Activated T-cell treated with anti-CD3 and anti-CD28 coated beads, Interleukin-2, amount 50 U/mL, for 72 hours (primary cell): ENCODE measurements at places on chromosomes 5 and 9. TPM values are rescaled to one million over a fixed set of nuclear protein-coding genes. Genes with fewer than 3 reads are reported as not detected.

DNA sequence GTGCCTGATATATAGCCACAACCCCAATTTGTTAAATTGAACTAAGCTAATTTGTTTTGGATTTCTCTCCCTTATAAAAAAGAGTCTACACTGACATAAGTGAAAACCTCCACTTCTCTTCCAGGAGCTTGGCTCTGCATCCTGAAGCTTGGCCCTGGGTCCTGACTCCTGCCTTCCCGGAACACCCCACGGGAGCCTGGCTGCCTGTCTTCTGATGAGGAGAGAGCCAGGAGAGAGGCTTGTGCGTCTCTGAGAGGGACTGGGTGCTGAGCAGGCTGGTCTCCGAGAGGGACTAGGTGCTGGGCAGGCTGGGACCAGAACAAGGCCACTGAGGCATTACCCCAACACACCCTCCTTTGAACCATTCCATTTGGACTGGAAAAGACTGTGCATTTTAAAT, 6.5 kb upstream of the PTGES start:
- DNase-seq = no peak

DNA sequence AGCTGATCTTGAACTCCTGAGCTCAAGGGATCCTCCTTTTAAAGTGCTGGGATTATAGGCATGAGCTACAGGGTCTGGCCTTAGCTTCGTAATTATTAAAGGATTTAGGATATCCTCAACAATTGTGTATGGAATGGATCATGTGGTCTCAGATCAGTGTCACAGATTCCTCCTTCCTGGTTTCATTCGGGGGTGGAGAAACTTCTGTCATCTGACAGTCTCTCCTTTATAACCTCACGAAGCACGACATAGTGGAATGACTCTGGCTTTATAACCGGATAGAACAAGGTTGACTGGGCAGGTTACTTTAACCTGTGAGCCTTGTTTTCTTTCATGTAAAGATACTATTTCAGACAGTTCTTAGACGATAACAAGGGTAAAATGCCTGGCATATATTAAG, 4.4 kb upstream of the GNG10 start:
- DNase-seq = no peak

MSX2 gene
- 0.28 TPM for total RNA-seq

DNA sequence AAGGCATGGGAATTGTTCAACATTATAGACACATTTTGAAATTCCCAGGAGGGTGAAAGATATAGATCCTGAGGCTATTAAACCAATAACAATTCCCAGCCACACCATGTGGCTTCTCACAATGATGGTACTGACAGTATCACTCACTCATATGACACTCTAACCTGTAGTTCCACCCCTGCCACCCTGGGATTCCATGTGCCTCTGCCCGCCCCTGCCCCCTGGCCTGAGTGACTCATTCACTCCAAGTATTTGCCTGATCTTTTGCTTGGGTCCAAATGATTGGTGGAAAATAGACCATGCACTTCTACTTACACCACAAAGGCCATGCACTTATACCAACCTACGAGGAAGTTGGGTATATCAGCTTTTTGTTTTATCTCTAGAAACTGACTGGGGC, 305.2 kb upstream of the DAB2 start:
- DNase-seq = no peak
